ENCODE measurements at places on chromosomes 3 and 15.

DNA sequence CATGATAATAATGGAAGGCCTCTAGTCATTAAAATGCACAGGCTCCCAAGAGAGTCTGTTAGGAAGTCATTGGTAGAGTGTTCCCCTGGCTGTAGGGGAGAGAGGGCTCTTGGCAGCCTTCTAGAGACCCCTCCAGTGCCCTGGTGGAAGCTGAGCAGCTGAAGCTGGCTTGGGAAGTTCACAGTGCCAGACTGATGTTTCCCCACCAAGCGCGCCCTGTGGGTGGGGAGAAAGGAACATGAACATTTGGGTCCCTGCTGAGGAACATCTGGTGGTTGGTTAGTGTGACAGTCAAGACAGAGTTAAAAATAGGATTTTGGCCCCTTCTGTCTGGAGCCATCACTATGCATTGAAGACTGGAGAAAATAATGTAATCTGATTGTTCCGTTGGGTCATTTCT is 37.1 kb upstream of the RGMA start:
- no peak for DNase-seq

GRCh38 chr3:45806072-45806471 is 9.7 kb upstream of the SLC6A20 start:
- DNase-seq, result no peak

DNA sequence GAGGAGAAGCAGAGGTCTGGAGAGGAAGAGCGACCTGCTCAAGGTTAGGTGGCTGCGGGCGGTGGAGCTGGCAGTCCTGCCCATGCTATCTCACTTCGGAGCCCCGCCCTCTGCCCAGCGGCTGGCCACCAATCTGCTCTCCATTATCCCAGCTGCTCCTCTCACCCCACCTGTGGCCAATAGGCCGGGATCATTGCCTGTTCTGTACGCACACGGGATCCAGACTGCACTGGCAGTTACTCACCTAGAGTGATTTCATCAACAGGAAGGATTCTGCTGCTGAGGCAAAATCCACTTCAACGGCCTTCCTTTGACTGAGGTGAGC is 100.6 kb downstream of the TLE3 start:
- DNase-seq, result no peak

GRCh38 chr3:16740515-16740914 is 135.3 kb upstream of the DAZL start:
- no peak for DNase-seq

DNA sequence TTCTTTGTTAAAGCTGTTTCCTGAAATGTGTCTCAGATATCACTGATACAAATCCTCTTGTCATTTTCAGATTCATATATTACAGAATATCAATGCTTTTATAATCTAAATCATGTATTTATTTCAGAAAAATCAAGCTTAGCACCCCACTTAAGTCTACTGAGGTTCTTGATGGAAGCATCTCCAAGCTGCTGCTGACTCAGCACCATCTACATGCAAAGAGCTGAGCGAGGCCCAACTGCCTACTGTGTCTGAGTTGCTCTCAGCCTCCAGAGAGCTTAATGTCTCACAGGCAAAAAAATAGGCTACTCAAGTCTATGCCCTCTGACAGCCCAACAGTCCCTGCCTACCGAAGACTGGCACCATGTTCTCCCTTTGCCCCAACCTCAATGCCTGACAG is 29.2 kb upstream of the STIMATE start:
- DNase-seq, result no peak

GRCh38 chr3:193997228-193998122 is 138.5 kb upstream of the HES1 start:
- DNase-seq, result no peak

GRCh38 chr3:181722766-181723425 is 11.2 kb downstream of the SOX2 start:
- DNase-seq, result no peak

DNA sequence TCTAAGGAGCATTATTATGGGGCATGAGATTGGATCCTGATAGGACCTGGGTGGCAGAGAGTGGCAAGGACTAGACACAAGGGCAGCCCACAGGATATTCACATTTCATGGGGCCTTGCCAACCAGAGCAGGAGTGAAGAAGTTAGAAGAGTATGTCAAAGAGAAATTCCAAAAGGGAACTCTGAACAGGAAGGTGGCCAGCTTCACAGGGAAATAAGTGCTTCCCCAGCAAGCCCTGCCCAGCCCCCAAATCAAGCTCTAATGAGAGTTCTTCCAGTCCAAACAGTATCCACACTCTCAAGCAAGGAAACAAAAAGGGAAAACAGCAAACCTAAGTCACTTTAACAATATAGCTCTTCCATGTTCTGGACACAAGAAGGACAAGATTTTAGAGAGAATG is 130.2 kb upstream of the COL8A1 start:
- no peak for DNase-seq

GRCh38 chr3:175273573-175273972 is 414.4 kb downstream of the NAALADL2 start:
- no peak for DNase-seq

GRCh38 chr3:112776836-112777235 is 69.8 kb downstream of the CD200R1L start:
- no peak for DNase-seq

DNA sequence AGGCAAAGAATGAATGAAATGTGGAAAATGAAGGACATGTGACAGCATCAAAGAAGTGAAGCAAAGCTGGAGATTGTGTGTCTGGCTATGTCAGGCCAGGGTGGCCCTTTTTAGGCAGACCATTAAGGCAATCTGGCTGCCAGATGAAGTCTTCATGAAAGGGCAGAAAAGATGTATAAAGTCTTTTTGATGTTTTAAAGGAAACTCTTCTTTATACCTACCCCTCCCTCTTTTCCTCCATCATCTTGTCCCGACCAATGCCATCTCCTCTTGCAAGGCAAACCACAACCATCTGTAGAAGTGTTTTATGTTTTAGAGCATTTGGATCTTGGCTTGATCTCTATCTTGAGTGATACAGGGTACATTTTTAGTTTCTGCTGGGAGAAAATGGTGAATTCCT is 259.2 kb downstream of the LSAMP start:
- DNase-seq, result no peak

- DNase-seq, result no peak
Measured at GRCh38 chr3:150691414-150692040, 12.2 kb downstream of the ERICH6 start.

- DNase-seq, result no peak
Measured at GRCh38 chr3:156368189-156368588, 186.7 kb downstream of the SSR3 start.

DNA sequence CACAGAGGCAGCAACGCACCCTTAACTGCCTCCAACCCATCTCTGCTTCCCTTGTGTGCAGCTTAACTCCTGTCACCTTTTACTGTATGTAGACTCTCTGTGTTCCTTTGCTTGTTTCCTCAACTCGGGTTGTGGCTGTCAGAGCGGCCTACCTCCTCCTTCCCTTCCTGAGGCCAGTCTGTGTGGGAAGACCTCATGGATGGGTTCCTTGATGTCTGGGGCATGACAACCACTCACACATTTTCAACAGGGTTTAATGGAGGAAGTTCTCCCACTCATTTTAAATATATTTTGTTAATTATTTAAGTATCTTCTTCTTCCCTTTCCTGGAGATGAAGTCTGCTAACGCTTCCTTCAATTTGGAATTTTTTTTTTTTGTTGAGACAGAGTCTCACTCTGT is 1.8 kb upstream of the CSPG5 start:
- no peak for DNase-seq

GRCh38 chr3:192545333-192545732 is 182.0 kb downstream of the FGF12 start:
- DNase-seq, result no peak

GRCh38 chr15:71506946-71507345 is 303.4 kb upstream of the NR2E3 start:
- no peak for DNase-seq

- no peak for DNase-seq
Measured at GRCh38 chr15:42138411-42138810, 18.0 kb downstream of the PLA2G4F start.

- no peak for DNase-seq
Measured at GRCh38 chr3:195175476-195176337, 95.3 kb downstream of the XXYLT1 start.

DNA sequence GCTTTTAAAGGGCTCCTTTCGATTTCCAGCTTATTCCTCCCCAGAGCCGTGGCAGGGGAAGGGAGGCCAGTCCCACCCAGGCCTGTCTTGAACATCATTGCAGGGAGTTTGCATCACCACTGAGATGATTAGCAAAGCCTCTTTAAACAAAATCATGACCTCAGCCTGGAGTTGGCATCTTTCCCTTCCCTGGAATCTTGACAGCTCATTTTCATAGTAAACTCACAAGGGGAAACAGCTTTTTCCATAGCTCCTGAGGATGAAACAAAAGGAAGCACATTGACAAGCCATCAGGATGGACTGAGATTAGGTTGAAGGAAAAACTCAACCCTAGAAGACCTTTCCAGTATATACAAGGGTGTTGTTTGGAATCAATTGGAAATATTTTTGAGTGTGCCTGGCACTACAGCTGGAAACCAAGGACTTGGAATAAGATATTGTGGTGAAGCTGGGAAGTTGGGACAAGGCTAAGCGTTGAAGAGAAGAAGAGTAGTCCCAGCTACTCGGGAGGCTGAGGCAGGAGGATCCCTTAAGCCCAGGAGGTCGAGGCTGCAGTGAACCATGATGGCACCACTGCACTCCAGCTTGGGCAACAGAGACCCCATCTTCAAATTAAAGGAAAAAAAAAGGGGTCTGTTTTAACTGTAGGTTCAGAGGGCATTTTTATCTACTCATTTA is 3.1 kb upstream of the LARP6 start:
- peak; percentile 9 for DNase-seq

GRCh38 chr15:39281094-39281493 is 299.8 kb upstream of the THBS1 start:
- DNase-seq, result no peak

GRCh38 chr3:25429361-25430286 is 1.6 kb downstream of the RARB start:
- no peak for DNase-seq

Data from NCI-H446 (cell line).